Stimulated activated CD8-positive, alpha-beta memory T cell treated with anti-CD3 and anti-CD28 coated beads, Interleukin-7, amount 100 ng/mL, for 1 hour (primary cell): ENCODE measurements at places on chromosomes 5 and 9.

DNA sequence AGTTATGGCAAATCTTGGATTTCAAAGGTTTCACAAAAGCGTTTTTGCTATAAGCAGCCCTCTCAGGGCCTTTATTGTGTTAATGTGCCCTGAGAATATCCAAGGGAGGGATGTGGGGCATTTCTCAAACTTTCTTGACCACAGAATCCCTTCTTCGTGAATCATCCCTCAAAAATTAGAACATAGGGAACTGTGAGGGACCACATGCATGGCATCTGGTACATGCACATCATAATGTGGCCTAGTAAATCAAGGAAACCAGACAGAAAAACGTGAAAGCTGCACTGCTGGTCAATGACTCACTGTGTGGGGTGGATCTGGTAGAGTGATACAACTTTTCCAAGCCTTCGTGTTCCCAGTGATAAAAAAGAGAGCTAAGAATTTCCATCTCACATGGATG lies 22.4 kb downstream of the DDX31 start:
- DNase-seq: no peak

DNA sequence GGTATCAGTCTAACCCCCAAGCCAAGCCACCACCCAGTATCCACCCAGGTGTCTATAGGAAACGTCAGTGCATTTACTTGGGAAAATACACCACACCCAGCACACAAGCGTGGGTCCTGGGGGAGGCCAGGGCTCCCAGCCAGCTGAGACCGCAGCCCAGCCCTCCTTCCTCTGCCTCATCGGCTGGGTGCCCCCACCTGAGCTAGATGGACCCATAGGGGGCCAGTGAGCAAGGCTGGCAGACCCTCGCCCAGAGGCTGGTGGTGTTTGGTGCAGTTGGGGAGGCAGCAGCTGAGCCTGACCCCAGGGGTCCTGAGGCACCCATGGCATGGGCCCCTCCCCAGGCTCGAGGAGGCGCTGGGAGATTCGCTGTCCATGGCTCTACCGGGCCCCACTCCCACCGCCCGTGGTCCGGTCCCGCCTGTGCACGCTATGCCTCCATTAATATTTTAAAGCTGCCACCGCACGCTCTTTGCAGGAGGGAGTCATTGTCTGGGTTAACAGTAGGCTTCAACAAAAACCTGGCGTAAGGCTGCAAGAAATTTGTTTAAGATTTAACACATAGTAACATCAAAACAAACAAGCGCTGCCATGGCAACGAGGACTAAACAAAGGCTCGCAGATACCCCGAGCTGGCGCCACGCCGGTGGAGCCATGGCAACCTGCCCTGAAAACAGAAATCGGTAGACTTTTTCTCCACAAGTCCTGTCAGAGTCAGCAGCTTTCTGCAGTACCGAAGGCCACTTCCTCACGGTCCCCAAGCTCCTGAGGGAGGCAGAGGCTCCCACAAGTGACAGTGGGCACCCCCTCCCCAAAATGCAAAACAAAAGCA lies 20.6 kb downstream of the TPPP start:
- DNase-seq: peak; percentile 57

DNA sequence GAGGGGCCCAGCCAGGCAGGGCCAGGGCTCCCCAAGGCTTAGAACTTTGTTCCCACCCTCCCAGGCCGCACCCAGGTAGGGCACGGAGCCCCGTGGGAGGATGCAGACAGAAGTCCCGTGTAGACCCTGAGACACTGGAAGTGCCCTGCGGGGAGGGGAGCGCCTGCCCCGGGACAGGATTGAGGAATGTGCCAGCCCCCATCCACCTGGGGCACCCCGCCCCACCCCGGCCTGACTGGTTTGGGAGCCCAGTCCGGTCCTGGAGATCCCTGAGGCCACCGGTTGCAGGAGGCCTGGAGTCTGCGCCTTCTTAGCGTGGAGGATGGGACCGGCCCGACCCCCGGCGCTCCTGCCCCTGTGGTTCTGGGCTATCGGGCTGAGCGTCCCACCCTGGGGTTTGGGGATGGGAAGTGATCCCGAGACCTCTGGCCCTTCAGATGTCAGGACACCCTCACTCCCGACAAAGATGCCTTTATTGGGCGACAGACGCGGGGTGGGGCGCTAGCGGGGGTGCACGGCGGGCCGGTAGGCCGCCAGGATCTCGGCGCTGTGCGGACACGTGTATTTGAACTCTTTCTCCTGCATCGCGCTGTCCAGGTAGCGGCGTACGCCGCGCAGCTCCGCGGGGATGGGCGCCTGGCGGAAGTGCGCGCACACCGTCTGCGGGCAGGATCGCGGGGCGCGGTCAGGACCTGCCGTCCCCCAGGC lies 2.0 kb downstream of the CLIC3 start:
- DNase-seq: no peak

DNA sequence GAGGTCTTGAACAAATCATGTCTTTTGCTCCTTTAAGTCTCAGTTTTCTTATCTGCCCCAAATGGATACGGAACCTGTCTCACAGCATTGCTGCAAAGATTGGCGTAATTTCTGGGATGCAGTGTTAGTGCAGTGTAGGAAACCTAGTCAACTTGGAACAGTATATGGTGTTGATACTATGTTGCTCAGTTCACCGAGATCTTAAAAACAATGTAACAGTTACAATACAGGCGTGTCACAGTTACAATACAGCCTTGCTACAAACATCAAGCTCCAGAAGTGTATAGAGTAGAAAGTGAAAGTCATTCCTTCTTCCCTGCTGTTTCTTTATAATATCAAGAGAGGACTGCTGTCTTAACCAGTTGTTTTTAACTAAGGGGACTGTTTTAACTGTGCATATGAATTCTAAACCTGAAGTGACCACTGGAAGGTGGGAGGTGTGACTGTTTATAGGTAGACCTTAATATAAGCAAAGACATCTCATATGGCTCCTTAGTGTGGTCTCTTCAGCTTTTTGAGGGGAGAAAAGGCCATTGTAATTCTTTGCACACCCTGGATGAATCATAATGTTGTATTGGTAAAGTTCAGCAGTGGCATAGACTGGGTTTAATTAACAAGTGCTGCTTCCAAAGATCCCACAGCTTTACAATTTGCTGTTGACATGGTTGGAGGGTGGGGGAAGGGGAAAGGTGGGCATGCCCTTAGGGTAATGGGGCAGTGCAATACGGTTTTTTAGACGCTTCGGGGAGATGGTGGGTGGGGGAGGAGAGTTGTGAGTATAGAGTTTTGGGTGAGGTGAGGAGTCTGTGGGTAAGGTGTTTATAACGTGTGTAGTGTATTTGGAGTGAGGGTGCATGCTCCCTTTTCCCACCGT lies 12.9 kb downstream of the PRRC2B start:
- DNase-seq: no peak

DNA sequence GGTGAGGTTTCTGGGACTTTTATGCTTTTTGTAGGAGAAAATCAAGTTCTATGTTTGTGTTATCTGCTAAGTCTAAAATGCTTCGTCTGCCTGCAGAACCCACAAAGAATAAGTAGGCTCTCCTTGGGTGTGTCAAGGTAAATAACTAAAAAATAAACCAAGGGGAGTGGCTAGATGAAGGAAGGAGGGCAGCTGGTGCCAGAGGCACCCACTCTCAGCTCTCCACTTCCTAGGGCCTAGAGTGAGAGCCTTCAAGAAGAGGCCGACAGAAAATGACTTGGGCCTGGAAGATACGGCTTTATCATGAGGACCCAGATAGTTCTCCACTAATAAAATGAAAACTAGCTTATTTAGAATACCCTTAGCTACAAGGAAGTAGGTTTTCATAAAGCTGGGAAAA lies 147.4 kb downstream of the CDK5RAP2 start:
- no peak for DNase-seq

DNA sequence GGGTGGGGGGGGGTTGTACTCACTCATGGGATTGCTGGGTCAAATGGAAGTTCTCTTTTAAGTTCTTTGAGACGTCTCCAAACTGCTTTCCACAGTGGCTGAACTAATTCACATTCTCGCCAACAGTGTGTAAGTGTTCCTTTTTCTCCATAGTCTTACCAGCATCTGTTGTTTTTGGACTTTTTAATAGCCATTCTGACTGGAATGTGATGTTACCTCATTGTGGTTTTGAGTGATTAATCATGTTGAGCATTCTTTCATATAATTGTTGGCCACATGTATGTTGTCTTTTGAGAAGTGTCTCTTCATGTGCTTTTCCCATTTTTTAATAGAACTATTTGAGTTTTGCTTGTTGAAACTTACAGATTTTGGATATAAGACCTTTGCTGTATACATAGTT lies 94.9 kb upstream of the PLPPR1 start:
- no peak for DNase-seq

DNA sequence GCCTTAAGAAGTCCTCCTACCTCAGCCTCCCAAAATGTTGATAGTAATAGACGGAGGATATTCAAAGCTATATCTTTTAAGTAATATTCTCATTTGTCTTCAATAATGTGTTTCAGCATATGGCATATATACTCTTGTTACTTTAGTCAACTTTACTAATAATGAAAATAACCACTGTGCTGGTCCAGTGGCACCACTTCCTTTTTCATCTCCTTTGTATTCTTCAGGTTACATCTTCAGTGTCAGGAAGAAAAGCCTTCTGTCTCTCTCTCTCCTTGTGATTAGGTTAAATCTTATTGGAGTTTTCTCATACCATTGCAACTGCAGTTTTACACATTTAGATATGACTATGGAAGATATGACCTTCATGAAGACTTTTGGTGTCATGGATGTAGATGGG lies 31.3 kb downstream of the PARP8 start:
- DNase-seq: no peak

- DNase-seq: no peak
These were observed 3.6 kb downstream of the CACFD1 start for GRCh38 chr9:133463234-133463863.

GRCh38 chr5:1840741-1841521 lies 39.7 kb downstream of the NDUFS6 start:
- DNase-seq: no peak

- no peak for DNase-seq
These were observed 241.6 kb downstream of the PJA2 start for GRCh38 chr5:109168151-109168550.

- DNase-seq: no peak
These were observed 348.2 kb upstream of the NUDT12 start for GRCh38 chr5:103910786-103911185.

DNA sequence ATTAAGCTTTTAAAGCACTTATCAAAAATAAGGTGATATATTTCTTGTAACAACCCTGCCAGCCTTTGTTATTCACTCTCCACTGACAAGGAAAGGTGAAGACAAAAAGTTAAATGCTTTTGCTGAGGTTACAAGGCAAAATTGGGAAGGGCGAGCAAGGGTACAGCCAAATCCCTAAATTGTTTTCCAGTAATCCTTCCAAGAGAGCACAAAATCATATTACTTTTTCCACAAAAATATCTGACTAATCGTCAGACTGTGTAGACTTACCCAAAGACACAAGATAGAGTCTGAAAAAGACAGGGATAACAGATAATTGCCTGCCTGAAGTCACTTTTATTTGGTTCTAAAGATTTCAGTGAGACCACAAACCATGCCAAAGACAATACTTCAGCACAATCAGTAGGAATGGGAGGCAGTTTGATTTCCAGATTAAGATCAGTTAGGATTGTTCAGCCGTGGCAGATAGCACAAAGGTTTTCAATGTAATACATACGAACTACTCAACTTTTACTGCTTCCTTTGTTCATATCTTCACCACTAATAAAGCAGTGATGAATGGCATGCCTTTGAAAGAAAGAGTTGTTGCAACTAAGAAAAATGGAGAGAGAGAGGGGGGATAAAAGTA lies 383.8 kb upstream of the TUSC1 start:
- no peak for DNase-seq

- DNase-seq: no peak
These were observed 1.1 kb upstream of the PRKAA1 start for GRCh38 chr5:40799258-40799657.
